Esophagus mucosa (tissue), 1 donor: ENCODE measurements at places on chromosomes 6 and 20. TPM values are rescaled to one million over a fixed set of nuclear protein-coding genes. Genes with fewer than 3 reads are reported as not detected.

ENPP5 gene
- total RNA-seq: 0.44 TPM

KIF25 gene
- total RNA-seq: not detected

COL12A1 gene
- total RNA-seq: 9.4 TPM

TRIM10 gene
- total RNA-seq: not detected

NKX2-4 gene
- total RNA-seq: not detected

MEI4 gene
- not detected for total RNA-seq

THBS2 gene
- total RNA-seq: 50.0 TPM

SERPINB1 gene
- 576 TPM for total RNA-seq

DNAH8 gene
- total RNA-seq: 0.04 TPM

PTPN1 gene
- total RNA-seq: 23.3 TPM

KIF13A gene
- 16.5 TPM for total RNA-seq

BPIFA1 gene
- total RNA-seq: not detected

C20orf202 gene
- 0.24 TPM for total RNA-seq

TBXT gene
- not detected for total RNA-seq

MPIG6B gene
- 1.1 TPM for total RNA-seq

EYA2 gene
- total RNA-seq: 27.7 TPM

KCNQ2 gene
- not detected for total RNA-seq

HLA-DOA gene
- 1.4 TPM for total RNA-seq

BRD2 gene
- 99.3 TPM for total RNA-seq

GPR63 gene
- 0.32 TPM for total RNA-seq

SLC24A3 gene
- total RNA-seq: 13.0 TPM

TCF15 gene
- not detected for total RNA-seq

GPR6 gene
- not detected for total RNA-seq

CCDC170 gene
- 0.04 TPM for total RNA-seq

UNC5CL gene
- 0.56 TPM for total RNA-seq

ATP6V1G2 gene
- total RNA-seq: not detected

SIRPA gene
- 15.1 TPM for total RNA-seq

EDN3 gene
- 5.9 TPM for total RNA-seq
